NCI-H2227 treated with DMSO at 0.1 percent for 48 hours (cell line): ENCODE measurements at places on chromosomes 16 and 17.

GRCh38 chr17:81049372-81049911 is 14.5 kb downstream of the BAIAP2 start:
- no peak for DNase-seq

GRCh38 chr17:77778636-77779489 is 179.6 kb upstream of the TNRC6C start:
- DNase-seq, result no peak

- DNase-seq, result no peak
These were observed 4.6 kb upstream of the SOCS1 start for GRCh38 chr16:11260596-11260966.

GRCh38 chr17:47254403-47254943 is 846 bp downstream of the ITGB3 start:
- no peak for DNase-seq

DNA sequence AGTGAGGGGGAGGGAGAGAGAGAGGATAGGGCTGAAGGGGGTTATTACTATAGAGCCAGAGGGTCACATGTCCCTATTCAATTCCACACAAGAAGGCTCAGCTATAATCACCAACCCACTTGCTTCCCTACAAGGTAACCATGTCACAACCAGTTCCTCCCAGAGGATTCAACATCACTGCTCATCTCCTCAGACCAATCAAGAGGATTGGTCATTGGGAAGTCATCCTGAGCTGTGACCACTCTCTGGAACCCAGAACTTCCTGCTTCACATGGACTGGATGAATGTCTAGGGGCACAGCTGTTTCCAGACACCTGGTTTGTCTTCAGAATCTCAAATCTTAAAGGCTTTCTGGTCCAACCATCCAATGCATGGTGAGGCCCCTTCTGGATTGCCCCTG is 154.9 kb upstream of the SDK2 start:
- no peak for DNase-seq

- DNase-seq, result no peak
These were observed 469.6 kb downstream of the SOX9 start for GRCh38 chr17:72590382-72590781.

DNA sequence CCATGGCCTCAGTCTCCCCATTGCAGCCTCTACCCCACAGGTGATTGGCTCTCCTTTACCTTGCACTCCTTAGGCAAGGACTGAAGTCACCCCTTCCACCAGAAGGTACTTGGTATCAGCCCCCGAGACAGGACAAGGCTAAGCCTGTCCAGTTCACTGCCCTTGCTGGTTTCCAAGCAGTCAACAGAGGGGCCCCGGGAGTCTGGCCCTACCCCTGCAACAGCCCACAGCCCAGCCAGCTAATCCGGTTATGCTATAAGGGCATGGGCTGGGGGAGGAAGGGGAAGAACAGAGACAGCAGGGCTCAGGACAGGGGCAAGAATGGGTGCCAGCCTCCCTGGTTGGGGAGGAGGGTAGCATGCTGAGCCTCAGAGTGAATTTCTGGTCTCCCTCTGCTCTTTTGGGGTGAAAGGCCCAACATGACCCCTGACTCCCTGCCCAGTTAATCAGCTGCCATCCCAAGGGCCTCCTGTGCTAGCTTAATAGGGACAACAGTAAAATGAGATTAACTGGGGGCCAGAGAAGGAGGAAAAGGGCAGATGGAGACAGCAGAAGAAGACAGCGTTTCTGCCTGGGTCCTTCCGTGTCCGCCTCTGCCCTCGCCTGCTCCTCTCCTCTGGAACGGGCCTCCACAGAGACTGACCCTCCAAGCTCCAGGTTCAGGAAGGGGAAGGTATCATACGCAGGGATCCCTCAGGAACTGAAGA is 10.7 kb downstream of the DLG4 start:
- no peak for DNase-seq

GRCh38 chr17:77884019-77884418 is 74.5 kb upstream of the TNRC6C start:
- DNase-seq, result peak; percentile 86

DNA sequence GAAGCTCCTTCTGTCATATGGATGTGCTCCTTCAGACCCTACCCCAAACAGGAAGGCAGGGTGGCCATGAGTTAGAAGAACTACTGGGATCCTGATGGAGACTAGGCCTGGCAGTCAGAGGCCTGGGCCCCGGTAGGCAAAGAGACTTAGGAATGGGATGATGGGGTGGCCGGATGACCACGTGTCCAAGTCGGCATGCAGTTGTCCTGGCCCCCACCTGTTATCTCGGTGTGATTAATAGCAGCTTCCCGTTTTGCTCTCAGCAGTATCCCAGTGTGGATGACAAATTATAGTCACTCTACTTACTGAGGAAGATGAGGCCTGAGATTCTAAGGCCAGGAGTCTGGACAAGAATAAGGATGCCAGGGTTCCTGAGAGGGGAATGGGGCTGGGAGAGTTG is 1.5 kb downstream of the TNFSF12 start:
- no peak for DNase-seq

DNA sequence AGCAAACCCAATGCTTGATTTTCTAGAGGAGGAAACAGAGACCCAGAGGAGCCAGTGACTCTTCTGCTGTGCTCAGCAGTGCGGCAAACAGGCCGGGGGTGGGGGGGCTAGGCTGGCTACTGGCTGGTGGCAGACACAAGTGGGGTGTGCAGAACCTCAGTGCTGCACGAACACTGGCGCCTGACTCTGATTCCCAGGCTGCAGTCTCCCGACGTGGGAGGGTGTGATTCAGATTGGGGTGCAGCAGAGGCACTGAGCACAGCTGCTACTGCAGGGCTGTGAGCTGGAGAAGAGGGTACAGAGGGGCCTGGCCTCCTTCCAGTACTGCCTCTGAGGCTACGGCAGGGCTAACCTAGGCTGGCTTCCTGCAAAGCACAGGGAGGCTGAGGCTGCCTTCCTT is 8.1 kb downstream of the RPL19 start:
- DNase-seq, result no peak

DNA sequence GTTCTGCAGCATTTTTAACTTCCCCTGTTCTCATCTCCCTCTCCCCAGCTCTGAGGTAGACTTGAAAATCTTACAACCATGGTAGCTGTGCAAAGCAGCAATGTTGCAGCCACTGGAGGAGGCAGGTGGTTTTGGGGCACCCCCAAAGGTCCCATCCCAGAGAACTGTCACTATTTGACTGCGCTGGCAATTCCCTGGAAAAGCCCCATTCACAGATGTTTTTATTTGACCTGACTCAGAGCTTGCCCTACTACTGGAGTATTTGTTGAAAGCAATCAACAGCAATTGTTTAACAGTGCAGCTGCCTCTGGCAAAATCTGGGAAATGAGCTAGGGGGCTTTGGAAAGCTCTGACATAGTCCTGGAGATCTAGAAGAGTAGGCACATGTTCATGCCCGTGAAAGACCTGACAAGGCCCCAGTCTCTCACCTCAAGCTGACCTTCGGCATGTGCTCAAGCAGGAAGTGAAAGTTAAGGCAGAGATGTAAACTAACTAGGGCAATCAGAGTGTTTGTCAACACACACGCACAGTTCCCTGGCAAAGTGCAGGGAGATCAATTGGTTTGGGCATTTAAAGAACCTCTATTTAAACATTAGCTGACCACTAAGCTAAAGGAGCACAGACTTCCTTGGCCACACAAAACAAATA is 19.7 kb upstream of the PIK3R5 start:
- DNase-seq, result no peak

- no peak for DNase-seq
These were observed 22.1 kb upstream of the STH start for GRCh38 chr17:45976755-45977505.

- DNase-seq, result peak; percentile 32
These were observed 53.5 kb downstream of the STX8 start for GRCh38 chr17:9522074-9522473.

DNA sequence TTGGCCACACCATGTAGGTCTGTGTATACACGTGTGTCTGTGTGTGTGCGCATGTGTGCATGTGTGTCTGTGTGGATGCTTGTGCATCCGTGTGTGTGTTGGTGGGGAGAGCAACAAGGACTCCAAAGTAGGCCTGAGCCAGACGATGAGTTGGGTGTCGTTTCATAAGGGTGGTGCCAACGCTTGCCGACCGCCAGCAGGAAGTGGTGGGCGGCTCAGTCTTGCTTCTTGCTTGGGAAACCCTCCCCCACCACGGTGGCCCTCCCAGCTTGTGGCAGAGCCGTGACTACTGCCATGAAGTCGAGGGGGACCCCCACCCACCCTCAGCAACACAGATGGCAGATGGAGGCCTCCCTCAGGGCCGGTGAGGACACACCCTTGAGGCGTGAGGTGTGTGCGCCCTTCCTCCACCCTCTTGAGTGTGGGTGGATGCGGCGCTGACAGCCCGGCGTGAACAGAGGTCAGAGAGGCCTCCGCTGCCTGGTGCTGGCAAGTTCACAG is 17.5 kb downstream of the SBK1 start:
- DNase-seq, result no peak

DNA sequence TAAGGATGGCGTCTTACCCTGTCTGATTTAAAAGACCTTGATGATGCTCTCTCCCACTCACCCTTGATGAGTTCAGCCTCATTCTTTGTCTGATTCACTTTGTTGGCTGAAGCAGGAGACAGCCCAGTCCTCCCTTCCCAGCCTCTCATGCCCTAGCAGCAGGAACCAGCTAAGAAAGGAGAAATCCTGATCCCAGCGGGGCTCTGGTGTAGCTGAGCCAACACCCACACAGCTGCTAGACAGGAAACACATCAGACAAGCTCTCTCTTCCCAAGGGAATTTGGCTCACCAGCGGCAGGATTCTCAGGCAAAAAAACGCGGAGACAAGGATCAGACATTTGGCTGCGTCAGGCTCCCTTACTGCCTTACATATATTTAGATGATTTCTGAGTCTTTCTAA is 211.5 kb downstream of the CDH11 start:
- DNase-seq, result no peak

DNA sequence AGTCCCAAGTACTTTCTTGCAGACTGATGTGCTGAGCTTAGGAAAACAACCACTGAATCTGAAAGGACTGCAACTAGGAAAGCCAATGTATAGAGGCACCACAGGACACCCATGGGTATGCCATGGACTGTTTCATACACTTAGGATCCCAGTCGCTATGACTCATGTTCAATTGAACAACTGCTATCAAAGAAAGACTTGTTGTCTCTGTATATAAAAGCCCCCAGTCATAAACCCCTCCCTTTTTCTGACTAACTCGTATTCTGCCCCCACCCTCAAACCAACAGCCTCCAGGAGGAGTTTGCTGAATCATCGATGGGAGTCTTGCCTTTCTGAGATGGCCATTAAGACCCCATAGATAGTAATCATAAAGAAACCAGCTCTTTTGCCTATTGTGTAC is 205.4 kb downstream of the ANKFN1 start:
- DNase-seq, result no peak

- DNase-seq, result no peak
These were observed 63.3 kb downstream of the KSR1 start for GRCh38 chr17:27519550-27519949.

DNA sequence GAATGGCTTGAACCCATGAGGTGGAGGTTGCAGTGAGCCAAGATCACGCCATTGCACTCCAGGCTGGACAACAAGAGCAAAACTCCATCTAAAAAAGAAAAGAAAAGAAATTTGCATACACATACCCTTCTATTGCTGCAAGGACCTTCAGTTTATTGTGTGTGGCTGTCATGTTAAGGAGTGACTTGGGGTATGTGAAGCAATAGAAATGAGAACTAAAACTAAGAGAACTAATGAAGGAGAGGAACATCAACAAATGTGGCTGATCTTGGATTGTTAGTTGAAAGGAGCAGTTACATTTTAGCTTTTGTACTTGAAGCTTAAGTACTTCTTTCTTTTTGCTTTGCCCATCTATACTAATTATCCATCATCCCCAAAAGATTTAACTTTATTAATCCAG is 12.7 kb upstream of the NSRP1 start:
- DNase-seq, result no peak

DNA sequence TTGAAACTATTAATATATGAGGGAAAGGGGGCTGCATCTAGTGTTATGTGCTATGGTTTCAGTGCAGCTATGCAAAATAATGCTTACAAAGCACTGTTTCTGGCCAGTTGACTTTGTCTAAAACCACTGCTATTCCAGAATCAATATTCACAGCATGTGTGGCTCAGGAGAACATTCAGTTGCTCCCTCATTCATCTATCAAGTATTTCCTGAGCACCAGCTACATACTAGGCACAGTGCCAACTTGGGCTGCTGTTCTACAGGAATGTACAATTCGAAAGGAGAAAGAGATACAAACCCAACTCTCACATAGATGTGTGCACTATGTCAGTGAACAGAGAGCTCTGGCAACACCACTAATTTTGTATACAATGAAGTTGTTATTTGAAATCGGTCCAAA is 183.0 kb downstream of the PHKB start:
- no peak for DNase-seq

GRCh38 chr16:87801679-87802259 is 36.0 kb upstream of the KLHDC4 start:
- no peak for DNase-seq

- DNase-seq, result no peak
These were observed 16.5 kb downstream of the RGS11 start for GRCh38 chr16:259226-259625.

DNA sequence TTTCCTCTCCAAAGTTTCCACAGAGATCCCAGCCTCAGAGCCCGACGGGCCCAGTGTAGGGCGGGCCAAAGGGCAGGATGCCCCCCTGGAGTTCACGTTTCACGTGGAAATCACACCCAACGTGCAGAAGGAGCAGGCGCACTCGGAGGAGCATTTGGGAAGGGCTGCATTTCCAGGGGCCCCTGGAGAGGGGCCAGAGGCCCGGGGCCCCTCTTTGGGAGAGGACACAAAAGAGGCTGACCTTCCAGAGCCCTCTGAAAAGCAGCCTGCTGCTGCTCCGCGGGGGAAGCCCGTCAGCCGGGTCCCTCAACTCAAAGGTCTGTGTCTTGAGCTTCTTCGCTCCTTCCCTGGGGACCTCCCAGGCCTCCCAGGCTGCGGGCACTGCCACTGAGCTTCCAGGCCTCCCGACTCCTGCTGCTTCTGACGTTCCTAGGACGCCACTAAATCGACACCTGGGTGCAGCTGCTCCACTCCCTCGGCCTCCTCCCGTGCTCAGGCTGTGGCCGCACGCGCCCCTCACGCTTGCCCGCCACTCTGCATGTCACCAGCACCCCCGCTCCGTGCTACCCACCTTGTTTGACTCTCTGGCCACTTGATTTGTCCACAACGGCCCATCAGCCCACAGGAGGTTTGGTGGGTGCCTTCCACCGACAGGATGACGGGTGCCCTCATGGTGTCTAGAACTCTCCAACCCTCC is 15.3 kb upstream of the STH start:
- no peak for DNase-seq

DNA sequence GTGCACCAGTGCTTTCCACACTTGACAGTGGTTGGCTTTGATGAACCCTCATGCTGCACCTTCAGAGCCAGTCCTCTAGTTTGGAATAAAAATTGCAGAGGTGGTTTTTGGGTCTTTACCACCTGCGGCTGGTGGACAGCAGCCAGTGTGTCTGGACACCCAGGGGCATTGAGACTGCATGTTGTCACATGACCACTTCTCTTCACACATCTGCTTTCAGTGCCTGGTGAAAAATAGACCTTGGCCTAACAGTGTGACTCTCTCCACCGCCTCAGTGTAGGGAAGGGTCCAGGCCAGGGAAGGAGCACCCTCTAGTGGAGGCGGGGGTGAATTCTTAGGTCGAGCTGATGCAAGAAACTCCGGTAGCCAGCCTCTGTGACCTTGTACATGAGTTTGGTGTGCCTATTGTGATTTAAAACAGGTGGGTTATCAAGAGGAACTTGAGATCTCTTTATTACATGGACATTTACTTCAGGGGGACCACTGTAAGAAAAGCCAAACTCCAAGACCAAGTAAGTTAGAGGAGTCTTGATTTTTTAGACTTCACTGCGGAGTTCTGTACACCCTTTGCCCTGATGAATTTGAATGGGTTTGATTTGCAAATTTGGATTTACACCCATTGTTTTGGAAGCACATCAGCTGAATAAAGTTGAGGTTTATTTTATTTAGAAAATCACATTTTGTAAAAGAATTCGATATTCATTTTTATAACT is 17.9 kb downstream of the GOSR2 start:
- peak; percentile 76 for DNase-seq
